ENCODE measurements at places on chromosomes 13 and 19. TPM values are rescaled to one million over a fixed set of nuclear protein-coding genes. Genes with fewer than 3 reads are reported as not detected.
A peak's percentile ranks its signal among the peaks of the same experiment; 100 is the strongest.

DNA sequence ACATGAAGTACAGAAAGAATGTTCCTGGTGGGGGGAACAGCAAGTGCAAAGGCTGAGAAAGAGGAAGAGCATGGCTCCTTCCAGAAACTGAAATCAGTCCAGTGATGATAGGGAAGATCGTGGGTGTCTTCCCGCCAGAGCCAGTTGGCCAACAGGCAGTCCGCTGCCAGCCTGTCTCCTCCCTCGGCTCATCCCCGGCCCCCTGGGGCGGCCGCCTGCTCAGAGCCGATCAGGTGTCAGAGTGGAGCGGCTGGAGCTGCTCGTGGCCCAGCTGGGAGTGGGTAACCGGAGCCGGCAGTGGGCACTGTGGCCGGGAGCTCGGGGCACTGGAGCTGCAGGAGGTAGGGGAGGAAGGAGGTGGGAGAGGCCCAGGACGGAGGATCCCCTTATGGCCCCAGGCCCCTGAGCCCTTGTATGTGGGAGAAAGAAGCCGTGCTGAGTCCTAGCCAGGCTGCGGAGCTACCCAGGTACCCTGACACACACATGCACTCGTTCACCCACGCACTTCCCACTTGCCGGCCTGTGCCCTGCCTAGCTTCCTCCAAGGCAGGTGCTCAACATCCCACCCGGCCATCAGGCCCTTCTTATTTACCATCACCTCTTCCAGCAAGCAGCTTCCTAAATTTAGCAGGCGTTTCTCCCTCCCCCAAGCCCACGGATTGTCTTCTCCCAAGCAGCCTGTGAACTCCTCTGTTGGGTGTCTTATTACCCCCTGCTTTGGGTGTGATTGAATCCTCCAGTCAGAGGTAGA is 1.7 kb downstream of the ANKRD24 start:
- no peak for DNase-seq

DNA sequence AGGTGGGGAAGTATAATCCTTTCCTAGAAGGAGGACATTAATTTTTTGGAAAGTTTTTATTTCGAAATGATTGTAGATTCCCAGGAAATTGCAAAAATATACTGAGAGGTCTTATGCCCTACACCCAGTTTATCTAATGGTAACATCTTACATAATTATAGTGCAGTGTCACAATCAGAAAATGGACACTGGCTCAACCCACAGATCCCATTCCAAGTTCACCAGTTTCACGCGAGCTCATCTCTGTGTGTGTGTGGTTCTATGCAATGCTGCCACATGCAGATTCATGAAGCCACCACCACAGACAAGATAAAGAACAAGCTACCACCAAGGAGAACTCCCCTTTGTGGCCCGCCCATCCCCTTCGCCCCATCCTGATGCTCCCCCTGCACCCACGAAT is 24.4 kb downstream of the IL17D start:
- no peak for DNase-seq

DNA sequence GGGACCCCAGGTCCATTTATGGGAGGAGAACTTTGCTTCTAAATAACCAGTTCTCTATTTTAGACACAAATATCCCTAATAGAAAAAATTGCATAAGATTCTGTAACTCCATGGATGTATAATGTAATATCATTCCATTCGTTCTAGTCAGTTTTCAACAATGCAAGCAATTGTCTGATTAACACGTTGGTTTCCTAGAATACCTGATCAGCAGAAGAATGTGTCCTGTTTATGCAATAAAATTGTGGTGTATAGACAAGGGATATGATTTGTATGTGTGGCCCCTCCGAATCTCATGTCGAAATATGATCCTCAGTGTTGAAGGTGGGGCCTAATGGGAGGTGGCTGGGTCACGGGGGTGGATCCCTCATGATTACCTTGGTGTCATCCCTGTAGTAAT is 62.1 kb downstream of the RUBCNL start:
- DNase-seq = no peak

DNA sequence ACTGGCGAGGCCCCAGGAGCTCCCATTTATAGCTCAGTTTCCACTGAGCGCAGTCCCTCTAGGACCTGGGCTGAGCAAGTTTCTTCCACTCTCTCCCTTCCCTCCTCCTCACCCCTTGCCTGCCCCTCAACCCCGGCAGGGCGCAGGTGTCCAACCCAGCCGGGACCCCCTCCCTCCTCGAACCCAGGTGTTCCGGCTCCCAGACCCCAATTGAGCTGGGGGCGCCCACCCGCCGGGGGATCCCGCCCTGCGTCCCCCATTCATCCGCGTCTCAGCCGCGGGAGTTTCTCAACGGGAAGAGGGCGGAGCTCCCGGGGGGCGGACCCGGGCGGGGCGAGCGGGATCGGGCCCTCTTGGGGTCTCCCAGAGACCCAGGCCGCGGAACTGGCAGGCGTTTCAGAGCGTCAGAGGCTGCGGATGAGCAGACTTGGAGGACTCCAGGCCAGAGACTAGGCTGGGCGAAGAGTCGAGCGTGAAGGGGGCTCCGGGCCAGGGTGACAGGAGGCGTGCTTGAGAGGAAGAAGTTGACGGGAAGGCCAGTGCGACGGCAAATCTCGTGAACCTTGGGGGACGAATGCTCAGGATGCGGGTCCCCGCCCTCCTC is at the start of gene KIRREL2:
KIRREL2 (plus strand) TSS at position 366 of the 604 bp plus-strand sequence; CDS start at position 575, 209 bp downstream.
- DNase-seq = no peak

GRCh38 chr19:48495396-48495795 is 16.2 kb downstream of the LMTK3 start:
- no peak for DNase-seq

GRCh38 chr13:109789262-109789661 is 2.9 kb upstream of the IRS2 start:
- DNase-seq = no peak

GRCh38 chr19:16204005-16204294 is 6.2 kb downstream of the AP1M1 start:
- DNase-seq = no peak

DNA sequence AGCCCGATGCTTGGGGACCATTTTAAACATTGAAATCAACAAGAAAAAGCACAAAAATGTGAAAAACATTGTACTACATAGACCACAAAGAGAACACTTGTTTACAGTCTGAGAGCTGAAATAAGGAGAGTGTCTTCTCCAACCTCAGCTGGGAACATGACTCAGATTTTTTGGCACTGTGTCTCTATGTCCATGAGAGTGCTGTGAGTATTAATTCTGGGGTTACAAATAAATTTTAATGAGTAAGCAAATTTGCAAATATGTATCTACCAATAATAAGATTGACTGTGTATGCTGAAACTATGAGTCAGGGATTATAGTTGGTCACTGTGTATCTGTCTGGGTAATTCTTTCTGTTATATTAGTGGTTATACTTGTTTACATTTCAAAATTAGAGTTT is 174.0 kb downstream of the DCT start:
- no peak for DNase-seq

- peak; percentile 39 for DNase-seq
These were observed at the start of gene PPP1R13L for GRCh38 chr19:45404557-45405434. Gene PPP1R13L (minus strand): TSS chr19:45405069. CDS start chr19:45398318, 6,751 bp downstream.

DNA sequence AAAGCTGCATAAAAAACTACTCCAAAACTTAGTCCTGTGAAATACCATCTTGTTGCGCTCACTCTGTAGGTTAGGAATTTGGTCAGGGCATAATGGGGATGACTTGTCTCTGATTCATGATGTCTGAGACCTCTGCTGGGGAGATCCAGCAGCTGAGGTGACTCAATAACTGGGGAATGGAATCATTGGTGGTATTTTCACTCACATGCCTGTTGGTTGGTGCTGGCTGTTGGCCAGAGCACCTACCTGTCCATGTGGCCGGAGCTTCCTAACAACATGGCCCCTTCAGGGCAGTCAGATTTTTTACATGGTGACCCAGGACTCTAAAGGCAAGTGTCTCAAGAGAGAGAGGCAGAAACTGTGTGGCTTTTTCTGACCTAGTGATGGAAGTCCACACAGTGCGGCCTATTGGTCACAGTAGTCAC is 7.4 kb upstream of the ESD start:
- no peak for DNase-seq

GRCh38 chr19:43643326-43643725 is 3.7 kb upstream of the CADM4 start:
- no peak for DNase-seq

GRCh38 chr19:52270266-52270885 is 989 bp downstream of the ZNF766 start:
- no peak for DNase-seq

DNA sequence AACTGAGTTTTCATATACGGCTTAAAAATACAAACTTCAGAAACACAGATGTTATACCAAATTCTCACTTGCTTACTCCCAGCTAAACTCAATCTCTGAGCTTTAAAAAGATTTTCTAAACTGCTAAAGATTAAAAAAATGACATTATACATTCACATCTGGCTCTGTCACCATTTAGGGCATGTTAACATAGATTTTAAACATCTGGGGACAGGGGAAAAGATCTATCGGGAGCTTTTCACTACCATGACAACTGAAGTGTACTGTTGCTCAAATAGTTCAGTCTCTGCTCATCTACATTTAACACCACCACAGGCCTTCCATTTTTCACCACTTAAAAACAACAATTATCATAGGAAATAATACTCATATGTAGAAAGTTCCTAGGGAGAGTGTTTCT is 190.8 kb downstream of the ENOX1 start:
- DNase-seq = no peak

- no peak for DNase-seq
These were observed 360 bp downstream of the DDX39A start for GRCh38 chr19:14418856-14419105.

DNA sequence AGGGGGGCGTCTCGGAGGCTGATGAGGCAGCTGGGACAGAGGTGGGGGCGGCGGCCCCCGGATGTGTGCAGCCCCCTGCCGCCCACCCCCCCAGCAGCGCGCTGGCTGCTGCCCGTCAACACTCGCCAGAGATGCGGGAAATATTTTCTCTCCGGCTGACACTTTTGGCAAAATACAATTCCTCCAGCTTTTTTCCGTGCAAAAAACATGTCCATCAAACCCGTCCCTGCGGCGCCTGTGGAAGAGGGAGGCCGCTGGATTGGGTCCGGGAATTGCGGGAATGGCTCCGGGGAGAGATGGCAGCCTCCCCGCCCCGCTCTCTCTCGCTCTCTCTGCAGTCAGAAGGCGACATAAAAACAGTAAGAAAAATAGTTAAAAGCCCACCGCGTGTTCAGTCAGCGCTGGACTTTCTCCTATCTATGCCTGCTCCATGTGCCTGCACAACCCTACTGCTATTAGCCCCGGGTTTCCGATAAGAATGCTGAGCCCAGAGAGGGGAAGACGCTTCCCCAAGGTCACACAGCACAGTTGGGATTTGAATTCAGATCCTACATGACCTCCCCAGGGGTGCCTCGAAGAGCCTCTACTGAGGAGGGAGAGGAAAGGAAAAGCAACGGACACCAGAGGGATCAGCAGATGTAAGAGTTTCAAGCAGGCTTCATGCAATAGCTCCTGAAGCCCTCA is 23.2 kb downstream of the ZNRF4 start:
- DNase-seq = no peak

GRCh38 chr19:47614559-47614958 is 5.6 kb downstream of the BICRA start:
- DNase-seq = no peak

GRCh38 chr13:110471833-110472162 is 89.7 kb downstream of the RAB20 start:
- no peak for DNase-seq

DNA sequence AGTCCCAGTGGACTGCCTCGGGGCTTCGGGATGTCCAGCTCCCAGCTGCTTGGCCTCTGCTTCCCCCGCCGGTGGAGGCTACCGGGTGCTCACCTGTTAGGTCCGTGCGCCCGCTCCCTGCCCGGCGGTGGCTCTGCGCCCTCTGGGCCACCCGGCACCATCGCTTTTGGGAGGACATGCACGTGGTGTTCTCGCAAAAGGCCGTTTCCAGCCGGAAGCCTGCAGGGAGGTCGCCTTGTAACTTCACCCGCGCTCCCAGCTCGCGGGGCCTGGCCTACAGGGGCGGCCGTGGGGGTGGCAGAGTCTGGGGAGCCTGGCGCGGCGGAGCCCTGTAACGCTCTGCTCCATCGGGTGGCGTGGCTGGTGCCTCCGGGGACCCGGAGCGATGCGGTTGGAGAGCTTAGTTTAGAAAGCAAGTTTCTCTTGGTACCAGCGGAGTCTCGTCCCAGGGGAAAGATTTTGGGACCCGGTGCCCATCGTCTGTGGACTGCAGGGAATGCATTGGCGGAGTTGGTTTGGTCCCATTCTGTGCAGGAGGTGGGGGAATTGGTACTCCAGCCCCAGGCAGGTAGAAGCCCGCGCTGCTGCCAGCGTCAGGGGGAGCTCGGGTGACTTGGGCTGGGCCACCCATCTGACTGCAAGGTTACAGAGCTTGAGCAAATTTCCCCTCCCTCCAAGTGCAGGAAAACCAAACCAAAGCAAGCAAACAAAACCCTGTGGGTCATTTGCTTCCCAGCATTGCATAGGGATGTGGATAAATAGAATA is 673 bp downstream of the SPATA13 start:
- peak; percentile 32 for DNase-seq

- no peak for DNase-seq
These were observed 1.9 kb downstream of the ICAM5 start for GRCh38 chr19:10291554-10292205.

DNA sequence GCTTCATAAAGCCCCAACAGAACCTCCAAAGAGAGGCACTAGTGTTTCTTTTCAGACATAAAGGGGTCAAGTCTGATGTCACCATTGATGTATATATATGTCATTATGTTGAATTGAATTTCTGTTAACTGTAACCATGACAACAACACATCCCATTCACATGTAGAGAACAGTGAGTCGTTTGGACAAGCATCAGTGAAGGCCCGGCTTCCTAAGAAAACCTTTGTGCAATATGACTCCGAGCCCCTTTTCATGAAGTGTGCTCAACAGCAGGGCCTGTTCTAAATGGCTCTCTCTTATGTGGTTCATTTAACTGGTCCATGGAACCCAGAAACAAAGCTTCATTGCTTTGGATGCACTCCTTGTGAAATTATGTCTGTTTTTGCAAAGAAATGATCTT is 67.2 kb upstream of the UBL3 start:
- no peak for DNase-seq

GRCh38 chr13:76245920-76246319 is 609.8 kb downstream of the LMO7 start:
- no peak for DNase-seq

DNA sequence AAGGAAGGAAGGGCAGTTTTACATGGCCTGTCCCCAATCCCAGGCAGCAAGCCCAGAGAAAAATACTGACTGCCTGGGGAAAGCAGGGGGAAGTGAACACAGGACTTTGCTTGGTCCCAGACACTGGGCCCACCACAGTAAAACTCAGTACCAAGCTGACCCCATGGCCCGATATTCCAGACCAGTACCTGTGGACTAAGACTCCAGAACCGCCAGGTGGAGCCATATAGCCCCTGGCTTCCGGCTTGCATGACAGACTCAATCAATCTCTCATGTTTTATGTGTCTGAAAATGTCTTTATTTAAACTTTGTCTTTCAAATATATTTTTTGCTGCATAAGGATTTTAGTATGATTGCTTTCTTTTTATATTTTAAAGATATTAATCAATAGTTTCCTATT is 767.9 kb upstream of the SLITRK6 start:
- DNase-seq = no peak

DHPS gene
- 132 TPM for total RNA-seq

C19orf85 gene
- not detected for total RNA-seq

IFNL1 gene
- total RNA-seq = not detected

GDF15 gene
- total RNA-seq = 0.71 TPM

LILRB3 gene
- not detected for total RNA-seq

FXYD1 gene
- 0.95 TPM for total RNA-seq

SMIM44 gene
- not detected for total RNA-seq

CCDC70 gene
- not detected for total RNA-seq

LILRA1 gene
- total RNA-seq = not detected

ZNF568 gene
- total RNA-seq = 5.7 TPM

ALKBH7 gene
- total RNA-seq = 28.8 TPM
